ENCODE measurements at places on chromosomes 5 and 9. TPM values are rescaled to one million over a fixed set of nuclear protein-coding genes. Genes with fewer than 3 reads are reported as not detected.

Gene SHC3
- total RNA-seq = not detected

Gene TRIM36
- not detected for total RNA-seq

DNA sequence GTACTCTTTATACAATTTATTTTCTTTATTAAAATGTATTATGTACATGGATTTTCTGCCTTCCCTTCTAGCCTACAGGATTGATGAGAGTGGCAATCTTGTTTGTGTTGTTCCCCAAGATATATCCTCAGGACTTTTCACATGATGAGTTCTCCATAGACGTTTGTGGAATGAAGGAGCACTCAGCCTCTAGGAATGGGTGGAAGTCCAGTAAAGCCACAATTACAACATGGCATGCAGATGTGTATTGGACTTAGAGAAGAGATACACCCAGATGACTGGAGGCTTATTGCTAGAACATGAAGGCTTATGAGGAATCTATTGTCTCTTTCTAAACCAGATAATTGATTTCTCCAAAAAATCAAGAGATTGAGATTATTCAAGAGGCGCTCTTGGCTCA is 8.2 kb upstream of the DOCK2 start:
- H3K27ac ChIP-seq = no peak overlapping the region
- DNase-seq = no peak
- H3K4me1 ChIP-seq = peaks cover 12% of the 10 kb centered on the region
- H3K27me3 ChIP-seq = peaks cover 24% of the 10 kb centered on the region
- no peak overlapping the region for H3K4me3 ChIP-seq
- peaks cover 4% of the 10 kb centered on the region for H3K36me3 ChIP-seq

DNA sequence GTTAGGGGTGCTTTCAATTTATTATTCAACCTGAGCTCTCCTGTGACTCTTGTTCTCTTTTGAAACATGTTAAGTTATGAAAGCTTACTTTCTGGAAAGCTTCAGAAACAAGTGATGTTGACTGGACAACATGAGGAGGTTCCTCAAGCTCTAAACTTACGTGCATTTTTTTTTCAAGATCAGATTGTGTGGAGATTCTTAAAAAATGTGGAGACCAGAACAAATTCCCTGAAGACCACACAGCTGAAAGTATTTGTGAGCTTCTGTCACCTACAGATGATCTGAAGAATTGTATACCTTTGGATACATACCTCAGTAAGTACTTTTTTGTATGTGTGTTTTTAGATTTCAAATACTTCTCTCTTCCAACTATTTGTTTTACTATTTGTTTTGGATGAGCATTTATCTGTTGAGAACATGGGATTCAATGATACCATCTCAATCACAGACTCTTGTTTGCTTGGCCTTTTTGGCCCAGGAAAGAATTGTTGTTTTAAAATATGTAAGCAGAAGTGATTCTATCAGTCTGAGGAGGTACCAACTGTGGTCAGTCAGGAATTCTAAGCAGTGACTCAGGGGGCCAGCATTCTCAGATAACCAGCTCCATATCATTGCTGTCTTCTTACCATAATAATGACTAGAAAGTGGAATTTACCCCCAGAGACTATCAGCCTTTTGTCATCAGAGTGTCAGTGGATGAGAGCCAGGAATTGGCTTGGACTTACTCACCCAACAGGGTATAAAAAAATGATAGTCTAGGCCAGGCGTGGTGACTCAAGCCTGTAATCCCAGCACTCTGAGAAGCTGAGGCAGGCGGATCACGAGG is 34.4 kb upstream of the GLIPR2 start:
- DNase-seq = no peak
- no peak overlapping the region for H3K27ac ChIP-seq
- H3K27me3 ChIP-seq = peaks cover 3% of the 10 kb centered on the region

DNA sequence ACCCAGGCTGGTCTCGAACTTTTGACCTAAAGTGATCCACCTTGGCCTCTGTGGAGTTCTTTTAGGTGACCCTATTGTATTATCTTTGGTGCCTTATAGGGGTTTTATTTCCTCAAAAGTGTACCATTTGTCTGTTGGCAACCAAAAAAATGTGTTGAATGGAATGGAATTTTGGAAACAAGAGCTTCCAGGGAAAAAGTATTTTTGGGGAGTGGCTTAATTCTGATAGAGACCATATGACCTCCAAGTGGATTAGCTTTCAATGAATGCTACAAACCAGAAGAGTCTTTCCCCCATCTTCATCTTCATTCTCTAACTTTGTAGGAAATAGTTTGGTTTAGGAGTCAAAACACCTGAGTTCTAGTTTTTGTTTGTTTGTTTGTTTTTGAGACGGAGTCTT is 3.4 kb upstream of the OGN start:
- H3K27me3 ChIP-seq = no peaks in the 10 kb centered on the region
- H3K4me3 ChIP-seq = no peak overlapping the region
- H3K36me3 ChIP-seq = peaks cover 4% of the 10 kb centered on the region

- peaks cover 10% of the 10 kb centered on the region for H3K27me3 ChIP-seq
- no peaks in the 10 kb centered on the region for H3K4me1 ChIP-seq
- DNase-seq = no peak
- H3K27ac ChIP-seq = no peak overlapping the region
Measured at GRCh38 chr5:149485655-149486615, 65.3 kb downstream of the CSNK1A1 start.

DNA sequence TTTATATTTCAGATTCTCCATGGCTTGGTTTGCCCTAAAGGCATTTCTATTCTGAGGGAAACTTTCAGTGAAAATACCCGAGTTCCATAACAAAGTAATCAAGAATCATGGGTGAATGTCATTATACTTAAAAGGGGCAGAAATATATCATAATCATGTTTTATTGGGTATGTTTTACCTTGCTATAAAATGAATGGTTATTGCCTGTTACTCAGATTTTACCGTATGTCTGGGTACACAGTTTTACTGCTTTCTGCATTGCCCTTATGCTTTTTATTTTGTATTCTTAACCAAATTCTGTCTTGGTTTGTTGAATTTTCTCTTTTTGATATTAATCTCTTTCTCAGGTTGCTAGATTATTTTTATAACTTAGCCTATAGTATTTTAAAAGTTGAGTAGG is 2.5 kb downstream of the GPR151 start:
- no peaks in the 10 kb centered on the region for H3K4me1 ChIP-seq
- peaks cover 30% of the 10 kb centered on the region for H3K36me3 ChIP-seq
- H3K4me3 ChIP-seq = no peak overlapping the region
- H3K27me3 ChIP-seq = peaks cover 5% of the 10 kb centered on the region
- H3K27ac ChIP-seq = no peak overlapping the region

- H3K4me1 ChIP-seq = peaks cover 13% of the 10 kb centered on the region
- H3K36me3 ChIP-seq = no peaks in the 10 kb centered on the region
- no peak overlapping the region for H3K4me3 ChIP-seq
- H3K27ac ChIP-seq = no peak overlapping the region
Measured at GRCh38 chr5:133403741-133404364, 208.5 kb downstream of the FSTL4 start.

DNA sequence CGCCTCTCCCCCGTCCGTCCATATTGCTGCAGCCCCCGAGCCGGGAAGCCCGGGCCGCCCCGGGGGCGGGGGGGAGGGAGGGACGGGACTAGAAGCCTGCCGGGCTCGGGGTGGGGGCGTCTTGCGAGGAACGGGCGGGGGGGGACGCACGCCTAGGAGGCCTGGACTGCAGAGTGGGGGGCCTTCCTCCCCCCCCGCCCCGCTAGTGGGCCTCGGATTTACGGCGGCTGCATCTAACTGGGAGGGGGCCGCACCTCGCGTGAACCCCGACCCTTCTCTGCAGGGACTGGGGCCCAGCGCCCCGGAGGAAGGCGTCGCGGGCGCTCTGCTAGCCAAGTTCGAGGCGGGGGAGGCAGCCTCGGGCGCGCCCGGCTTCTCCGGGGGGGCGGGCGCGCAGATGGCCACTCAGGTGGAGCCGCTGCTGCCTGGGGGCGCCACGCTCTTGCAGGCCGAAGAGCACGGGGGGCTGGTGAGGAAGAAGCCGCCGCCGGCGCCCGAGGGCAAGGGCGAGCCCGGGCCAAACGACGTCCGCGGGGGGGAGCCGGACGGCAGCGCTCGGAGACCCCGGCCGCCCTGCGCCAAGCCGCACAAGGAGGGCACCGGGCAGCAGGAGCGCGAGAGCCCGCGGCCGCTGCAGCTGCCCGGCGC is at the start of gene LARP1:
Gene LARP1, plus strand, starts transcription at position 17 of the 648 bp plus-strand sequence. Its CDS starts 381 bp downstream, at position 398.
- peak; percentile 54 for DNase-seq
- peaks cover 6% of the 10 kb centered on the region for H3K36me3 ChIP-seq
- peaks cover 45% of the 10 kb centered on the region for H3K4me1 ChIP-seq
- H3K4me3 ChIP-seq = peak within 1 kb of the TSS; percentile 85
